ENCODE measurements at places on chromosomes 5 and 9.

- DNase-seq, result peak; percentile 79
Measured at GRCh38 chr9:112061152-112061740, 113.9 kb downstream of the SUSD1 start.

GRCh38 chr5:54361691-54362411 is 51.5 kb upstream of the ARL15 start:
- no peak for DNase-seq

- DNase-seq, result peak; percentile 90
Measured at GRCh38 chr9:706606-707459, 134.7 kb upstream of the DMRT1 start.

GRCh38 chr9:123990427-123990826 is 21.1 kb upstream of the LHX2 start:
- DNase-seq, result no peak

DNA sequence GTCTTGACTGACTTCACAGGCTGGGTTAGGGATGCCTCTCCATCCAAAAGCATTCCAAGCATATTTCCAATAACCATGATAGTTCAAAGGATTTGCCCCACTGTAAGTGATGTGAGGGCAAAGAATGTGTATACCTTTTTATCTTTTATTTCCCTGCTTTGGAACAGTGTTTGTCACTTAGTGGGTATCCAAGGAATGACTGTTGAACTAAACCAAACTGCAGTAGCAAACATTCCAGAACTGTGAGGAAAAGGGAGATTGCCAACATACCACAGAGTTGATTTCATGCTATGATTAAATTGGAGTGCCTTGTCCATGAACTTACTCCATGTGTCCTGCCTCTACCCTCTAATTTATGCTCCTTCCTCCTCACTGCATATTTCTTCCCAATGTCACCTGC is 400.0 kb downstream of the KIAA0825 start:
- peak; percentile 63 for DNase-seq

- DNase-seq, result no peak
Measured at GRCh38 chr9:127147251-127147650, 24.8 kb upstream of the ANGPTL2 start.

- DNase-seq, result no peak
Measured at GRCh38 chr5:36844305-36844704, 32.3 kb upstream of the NIPBL start.

DNA sequence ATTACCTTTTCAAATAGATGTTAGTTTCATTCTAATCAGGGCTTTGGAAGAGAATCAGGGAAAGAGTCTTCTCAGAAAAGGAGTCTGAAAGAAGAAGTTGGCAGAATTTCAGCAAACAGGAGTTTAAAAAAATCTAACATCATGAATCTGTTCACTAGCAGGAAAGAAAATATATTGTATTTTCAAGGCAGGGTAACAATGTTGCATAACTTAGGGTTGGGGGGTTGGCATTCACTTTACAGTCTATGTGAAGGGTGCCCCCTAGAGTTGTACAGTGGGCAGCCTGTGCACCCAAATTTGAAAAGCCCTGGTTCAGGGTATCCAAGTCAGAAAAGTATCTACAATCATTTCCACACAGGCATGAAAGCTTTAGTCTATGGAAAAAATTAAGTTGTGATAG is 348.4 kb upstream of the SLC30A5 start:
- no peak for DNase-seq

DNA sequence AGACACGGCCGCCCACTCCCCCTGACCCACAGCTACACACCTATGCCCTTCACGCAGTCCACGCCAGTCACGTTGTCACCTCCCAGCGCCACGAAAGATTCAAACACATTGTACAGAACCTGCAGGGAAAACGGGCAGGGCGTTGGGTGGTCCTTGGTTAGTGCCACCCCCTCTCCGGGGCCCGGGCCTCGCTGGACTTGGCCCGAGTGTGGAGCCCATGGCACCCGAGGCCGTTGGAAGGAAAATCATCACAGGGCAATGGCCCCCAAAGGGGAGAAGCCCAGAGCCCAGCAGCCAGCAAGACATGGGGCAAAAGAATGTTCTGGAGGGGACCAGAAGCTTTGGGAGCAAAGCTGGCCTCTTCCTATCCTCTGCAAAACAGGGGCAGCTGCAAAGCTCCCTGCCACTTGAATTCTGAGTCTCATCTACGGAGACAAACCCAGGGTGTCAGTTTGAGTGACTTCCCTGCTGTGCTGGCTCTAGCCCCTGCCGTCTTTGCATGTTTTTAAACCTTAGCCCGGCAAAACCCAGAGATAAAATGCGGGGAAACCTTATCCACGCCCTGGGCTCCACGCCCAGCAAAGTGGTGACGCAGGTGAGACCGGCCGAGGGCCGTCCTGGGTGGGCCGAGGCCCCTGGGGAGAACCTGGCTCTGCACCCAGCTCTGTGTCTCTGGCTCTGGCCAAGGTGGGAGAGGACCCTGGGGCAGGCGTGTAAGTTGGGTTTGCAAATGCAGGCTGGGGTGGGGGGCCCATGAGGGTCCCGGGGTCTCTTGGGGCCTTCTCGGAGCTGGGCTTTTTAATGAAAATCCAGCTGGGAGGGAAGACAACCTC is 38.9 kb downstream of the SLC9A3 start:
- no peak for DNase-seq

Measured in islet precursor cell (in vitro differentiated cells).